CD4-positive, alpha-beta T cell treated with Interleukin-15 for 4 hours (primary cell): ENCODE measurements at places on chromosomes 2 and 18.

DNA sequence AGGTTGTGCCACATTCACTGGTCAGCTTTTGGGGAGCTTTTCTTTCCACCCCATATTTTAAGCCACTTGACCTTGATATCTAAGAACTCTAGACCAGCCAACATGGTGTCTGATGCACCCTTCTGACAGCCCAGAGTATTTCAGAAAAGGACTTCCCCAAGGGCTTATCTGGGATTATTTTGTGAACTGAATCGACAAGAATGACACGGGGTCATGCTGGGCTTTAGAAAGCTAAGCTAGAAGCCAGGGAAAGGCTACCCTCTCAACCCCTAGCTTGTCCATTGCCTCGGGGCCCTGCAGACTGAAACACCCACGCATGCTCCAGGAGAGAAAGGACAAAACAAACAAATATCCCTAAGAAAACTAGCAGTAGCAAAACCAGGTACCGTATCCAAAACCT, 16.0 kb downstream of the SLC4A5 start:
- DNase-seq = no peak

- DNase-seq = no peak
Measured at GRCh38 chr2:7508296-7508943, 591.2 kb downstream of the RNF144A start.

GRCh38 chr2:150653351-150653750, 165.9 kb upstream of the RND3 start:
- no peak for DNase-seq

GRCh38 chr2:42086500-42086953, 38.7 kb downstream of the PKDCC start:
- DNase-seq = peak; percentile 58

DNA sequence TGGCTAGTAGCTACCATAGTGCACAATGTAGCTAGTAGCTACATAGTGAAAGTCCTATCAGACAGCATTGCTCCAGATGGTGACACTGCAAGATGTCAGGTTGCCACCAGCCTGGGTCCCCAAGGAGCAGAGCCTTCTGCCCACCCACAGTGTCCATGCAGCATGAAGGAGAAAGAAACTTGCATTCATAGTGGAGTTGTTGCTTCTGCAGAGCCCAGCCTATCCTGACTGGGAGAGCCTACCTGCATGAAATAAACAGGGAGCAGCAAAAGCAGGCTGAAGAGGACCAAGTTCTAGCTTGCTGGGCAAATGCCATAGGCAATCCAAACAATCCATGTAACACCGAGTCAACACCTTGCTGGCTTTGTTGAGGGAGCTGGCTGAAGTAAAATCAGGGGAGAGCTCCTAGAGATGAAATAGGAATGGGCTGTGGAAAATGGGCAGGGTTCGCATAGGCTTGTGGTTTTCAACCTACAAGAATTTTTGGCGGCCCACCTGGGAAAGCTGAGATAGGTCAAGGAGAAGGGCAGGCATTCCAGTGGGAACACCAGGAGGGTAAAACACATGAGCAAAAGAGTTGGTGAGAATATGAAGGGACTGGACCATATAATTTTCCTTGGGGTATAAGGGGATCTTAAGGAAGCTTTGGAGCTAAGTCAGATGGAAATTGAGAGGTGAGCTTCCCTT, 195.8 kb downstream of the CYP26B1 start:
- no peak for DNase-seq

GRCh38 chr2:212998626-212999359, 152.6 kb downstream of the IKZF2 start:
- no peak for DNase-seq

- no peak for DNase-seq
Measured at GRCh38 chr2:212987492-212987891, 163.9 kb downstream of the IKZF2 start.

GRCh38 chr2:150522269-150522668, 34.8 kb upstream of the RND3 start:
- DNase-seq = no peak

- DNase-seq = no peak
Measured at GRCh38 chr2:18834341-18834740, 245.0 kb upstream of the NT5C1B start.

DNA sequence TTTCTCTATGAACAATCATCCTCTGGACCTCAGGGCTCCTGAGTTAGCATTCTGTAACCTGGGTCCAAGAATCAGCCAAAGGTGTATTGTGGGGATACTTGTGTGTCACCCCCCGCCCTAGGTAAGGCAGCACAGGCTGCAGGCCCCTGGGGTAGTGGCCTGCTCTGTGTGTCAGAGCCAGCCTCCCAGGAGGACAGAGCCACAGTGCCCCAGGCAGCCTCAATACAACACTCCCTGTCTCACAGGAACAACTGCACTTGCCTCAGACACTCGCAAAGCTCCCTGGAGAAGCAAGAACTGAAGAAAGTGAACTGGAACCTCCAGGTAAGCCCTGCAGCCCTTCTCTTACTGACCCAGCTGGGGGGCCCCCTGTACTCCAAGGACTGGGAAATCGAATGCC, 121.3 kb upstream of the PPP1CB start:
- DNase-seq = no peak

DNA sequence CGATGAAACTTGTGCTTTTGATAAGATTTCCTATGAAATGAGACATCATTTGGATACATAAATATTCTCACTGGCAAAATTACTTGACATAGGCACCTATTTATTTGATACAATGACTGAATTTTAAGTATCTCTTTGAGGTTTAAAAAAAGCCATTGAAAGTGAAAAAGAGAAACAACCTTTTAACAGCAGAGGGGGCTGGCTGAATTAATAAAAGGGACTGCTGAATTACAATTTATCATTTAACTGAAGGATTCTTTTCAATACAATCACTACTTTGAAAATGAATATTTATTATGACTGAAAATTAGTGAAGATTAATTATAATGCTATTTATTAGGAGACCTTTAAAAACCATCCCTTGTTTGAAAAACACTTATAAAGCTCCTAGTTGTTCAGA, 335.3 kb downstream of the DLGAP1 start:
- no peak for DNase-seq

- DNase-seq = no peak
Measured at GRCh38 chr2:146709004-146709403, 1135.8 kb upstream of the ACVR2A start.

DNA sequence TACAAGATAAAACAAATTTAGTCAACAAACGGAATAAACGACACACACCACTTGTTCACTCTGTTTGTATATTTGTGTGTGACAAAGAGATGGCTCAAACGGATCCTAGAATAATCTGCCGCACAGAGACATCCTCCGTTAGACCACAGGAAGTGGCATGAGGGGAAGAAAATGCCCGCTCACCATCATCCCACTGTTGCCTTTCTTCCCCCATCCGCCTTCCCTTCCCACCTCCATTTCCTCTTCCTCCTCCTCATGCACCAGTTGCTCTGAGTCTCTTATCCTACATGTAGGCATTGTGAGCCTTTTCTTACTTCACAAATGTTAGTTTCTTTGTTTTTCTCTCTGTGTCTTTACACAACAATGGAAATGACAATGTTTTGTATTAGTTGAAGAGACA, 228.5 kb upstream of the SMIM21 start:
- DNase-seq = no peak

- no peak for DNase-seq
Measured at GRCh38 chr2:127110985-127111384, 4.0 kb upstream of the BIN1 start.

- no peak for DNase-seq
Measured at GRCh38 chr2:153004627-153005026, 286.2 kb downstream of the ARL6IP6 start.
